Stimulated activated CD4-positive, alpha-beta T cell treated with anti-CD3 and anti-CD28 coated beads, Interleukin-15, amount 100 ng/mL, for 24 hours (primary cell): ENCODE measurements at places on chromosomes 6 and 20.

- DNase-seq: no peak
Observed at GRCh38 chr6:106446983-106447382, 86.5 kb downstream of the CRYBG1 start.

DNA sequence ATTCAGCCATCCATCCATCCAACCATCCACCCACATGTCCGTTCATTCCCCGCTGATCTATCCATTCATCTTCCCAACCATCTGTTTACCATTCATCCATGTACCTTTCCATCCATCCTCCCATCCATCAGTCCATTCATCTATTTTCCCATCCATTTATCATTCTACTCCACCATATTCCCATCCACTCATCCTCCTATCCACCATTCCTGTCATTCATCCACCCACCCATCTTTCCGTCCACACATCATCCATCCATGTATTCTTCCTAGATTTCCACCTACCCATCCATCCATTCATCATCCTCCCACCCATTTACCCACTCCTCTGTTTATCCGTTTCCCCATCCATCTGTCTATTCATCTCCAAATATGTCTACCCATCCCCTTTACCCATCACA, 6.8 kb downstream of the BPIFB6 start:
- no peak for DNase-seq

- no peak for DNase-seq
Observed at GRCh38 chr6:31877651-31878161, 1.1 kb downstream of the SLC44A4 start.

GRCh38 chr6:11236076-11236750, 3.7 kb upstream of the NEDD9 start:
- DNase-seq: peak; percentile 48

- DNase-seq: peak; percentile 78
Observed at GRCh38 chr20:39048000-39048696, 86.0 kb downstream of the DHX35 start.

GRCh38 chr6:90008189-90008907, 114.1 kb downstream of the GJA10 start:
- DNase-seq: peak; percentile 33

DNA sequence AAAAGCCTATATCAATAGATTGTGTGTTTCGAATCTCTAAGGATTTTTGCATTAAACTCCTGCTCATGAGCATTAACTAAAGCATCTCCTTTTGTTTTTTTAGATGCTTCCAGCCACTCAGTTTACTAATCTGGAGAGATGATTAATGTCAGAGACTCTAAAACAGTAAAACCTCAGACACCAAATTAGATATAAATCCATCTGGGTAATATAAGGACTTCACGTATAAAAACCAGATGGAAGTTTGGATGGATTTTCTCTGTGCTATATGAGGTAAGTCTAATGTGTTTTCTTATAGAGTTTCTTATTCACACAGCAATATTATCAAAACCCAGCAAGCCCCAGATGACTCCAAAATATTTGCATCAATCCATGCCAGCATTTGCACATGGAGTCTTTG, 137.2 kb downstream of the SYNE1 start:
- no peak for DNase-seq

DNA sequence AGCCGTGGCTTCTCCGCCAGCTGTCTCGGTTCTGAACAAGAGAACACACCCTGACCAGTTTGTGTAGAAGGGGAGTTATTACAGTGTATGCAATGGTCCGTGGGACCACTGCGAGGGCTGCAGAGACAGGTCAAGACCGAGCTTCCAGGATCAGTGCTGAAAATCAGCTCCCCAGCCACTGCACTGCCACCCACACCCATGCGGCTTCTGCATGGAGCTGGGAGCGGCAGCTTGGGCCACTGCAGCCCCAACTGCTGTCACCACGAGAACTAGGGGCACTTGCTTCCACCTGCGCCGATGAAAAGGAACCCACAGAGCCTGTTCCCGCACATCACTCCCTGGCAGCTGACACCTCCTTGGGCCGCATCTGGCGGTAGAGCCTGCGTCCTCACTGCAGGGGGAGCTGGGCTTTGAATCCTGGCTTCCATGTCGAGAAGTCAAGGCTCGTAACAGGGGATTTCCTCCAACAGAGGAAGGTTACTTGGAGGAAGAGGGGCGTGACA, 56.2 kb downstream of the TMEM242 start:
- no peak for DNase-seq

DNA sequence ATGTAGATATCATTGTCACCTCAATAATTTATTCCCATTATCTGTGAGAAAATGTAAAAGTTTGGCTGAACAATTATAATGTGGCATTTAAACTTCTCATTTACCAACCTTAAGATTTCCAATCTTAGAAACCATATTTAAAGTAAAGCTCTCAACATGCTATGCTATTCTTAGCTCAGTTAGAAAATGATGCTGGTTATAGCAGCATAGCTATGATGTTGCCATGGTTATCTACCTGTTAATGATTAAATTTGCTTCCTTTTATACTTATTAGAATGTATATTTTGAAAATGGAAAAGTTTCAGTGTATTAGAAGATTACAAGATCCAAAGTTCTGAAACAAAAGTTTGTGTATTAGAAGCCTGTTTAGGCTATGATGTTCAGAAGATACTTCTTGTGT, 110.1 kb downstream of the GPR63 start:
- no peak for DNase-seq

- DNase-seq: no peak
Observed at GRCh38 chr20:62352402-62353288, 14.5 kb downstream of the LAMA5 start.

- DNase-seq: no peak
Observed at GRCh38 chr6:39008737-39009136, 39.8 kb upstream of the GLP1R start.

DNA sequence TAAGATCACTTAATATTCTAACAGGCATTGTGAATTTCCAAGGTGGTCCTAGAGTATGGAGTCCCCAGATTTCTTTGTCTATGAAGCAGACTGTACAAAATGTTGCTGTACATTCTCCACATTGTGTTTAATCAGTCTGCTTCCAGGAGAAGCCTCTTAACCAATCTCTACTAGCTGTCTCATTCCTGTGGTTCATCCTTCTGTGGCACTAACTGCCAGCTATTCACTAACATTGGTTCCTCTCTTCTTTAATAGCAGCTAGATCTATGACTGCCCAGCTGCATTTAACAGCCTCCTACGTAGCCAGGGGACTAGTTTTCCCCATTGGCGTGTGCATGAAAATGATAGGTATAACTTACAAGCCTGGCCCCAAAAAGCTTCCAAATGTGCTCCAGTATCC, 395.4 kb downstream of the SAMD5 start:
- no peak for DNase-seq

DNA sequence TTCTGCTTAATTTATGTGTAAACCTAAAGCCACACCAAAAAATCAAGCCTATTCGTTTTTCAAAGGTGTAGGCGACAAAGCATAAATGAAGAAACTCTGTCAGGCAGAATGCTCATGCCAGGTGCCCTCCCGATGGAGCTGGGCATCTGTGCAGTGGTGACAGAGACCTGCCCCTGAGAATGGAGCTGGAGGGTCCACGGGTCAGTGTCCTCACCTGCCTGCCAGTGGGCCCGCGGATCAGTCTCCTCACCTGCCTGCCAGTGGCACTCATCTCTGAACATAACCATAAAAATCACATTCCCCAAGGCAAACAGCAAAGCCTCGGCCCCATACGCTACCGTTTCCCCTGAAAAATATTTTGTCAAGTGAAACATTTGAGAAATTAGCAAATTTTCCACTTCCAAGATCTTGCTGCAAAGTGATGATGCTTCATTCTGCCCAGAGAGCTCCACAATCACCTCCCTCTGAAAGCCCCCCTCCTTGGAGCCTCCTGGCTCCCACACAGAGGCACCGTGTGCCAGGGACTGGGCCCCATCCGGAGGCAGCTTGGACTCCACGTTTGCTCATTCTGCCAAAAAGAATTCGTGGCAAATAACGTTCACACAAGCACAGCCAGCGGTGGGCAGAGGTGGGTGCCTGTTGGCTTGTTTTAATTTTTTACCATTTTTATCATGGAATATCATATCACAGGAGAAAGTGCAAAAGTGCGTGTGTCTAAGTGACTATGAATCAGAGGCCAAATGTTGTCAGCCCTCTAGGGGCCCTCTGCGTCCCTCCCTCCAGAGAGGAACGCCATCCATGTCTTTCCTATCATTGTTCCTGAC, 88.8 kb downstream of the YTHDF1 start:
- no peak for DNase-seq

GRCh38 chr6:127762284-127762683, 138.6 kb downstream of the THEMIS start:
- DNase-seq: no peak

GRCh38 chr6:155260686-155261085, 3.1 kb upstream of the CLDN20 start:
- DNase-seq: no peak

- DNase-seq: no peak
Observed at GRCh38 chr6:161233986-161234661, 39.7 kb downstream of the AGPAT4 start.

GRCh38 chr6:13181393-13181792, 146.9 kb downstream of the TBC1D7 start:
- DNase-seq: no peak

DNA sequence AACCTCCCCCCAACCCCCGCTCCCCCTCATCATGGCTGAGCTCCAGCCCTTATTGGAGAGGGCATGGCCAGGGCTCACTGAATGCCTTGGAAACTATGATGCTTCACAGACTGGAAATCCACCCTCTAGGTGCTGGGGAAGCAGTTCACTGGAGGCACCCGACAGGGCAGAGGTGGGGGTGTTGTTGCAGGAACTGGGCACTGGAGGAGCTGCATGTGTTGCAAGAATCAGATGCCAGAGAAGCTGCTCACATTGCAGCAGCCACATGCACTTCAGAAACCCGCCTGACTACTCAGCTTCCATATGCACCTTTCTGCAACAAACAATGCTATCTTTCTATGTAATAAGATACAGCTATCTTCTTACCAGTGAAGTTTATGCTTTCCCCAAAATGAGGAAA, 7.9 kb upstream of the TBPL1 start:
- DNase-seq: no peak

DNA sequence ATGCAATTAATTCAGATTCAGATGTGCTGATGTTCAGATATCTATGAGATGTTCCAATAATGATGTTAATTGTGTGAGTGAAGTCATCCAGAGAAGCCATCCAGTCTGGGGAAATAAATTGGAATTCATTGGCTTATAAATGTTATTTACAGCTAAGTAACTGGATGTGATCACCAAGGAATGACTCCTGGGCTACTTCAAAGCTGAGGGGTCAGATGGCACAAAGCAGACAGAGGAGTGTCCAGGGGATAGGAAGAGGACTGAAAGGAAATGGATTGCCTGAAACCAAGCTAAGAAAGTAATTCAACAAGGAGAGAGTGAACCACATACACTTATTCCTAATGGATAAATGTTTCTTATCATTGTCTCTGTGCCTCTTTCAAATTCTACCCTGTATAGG, 4.5 kb upstream of the MLIP start:
- DNase-seq: no peak

DNA sequence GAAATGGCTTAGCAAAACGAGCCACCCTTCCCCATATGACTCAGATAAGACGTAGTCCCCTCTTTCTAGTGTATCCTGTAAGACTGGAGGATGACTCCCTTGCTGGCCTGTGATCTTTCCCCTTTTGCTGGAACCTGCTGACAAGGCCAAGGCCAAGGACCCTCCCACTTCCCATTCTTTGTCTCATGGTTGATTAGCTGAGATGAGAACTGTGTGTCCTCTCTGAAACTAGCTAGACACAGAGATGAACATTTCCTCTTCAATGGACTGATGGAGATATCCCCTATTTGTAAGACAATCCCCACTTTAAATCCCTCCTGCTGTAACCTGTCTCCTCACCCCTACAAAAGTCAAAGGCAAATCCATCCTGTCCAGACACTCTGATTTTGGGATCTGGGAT, 33.4 kb upstream of the SCRT2 start:
- no peak for DNase-seq

GRCh38 chr20:48262466-48262865, 477.2 kb upstream of the SULF2 start:
- no peak for DNase-seq

GRCh38 chr6:88869263-88870020, 94.0 kb downstream of the RNGTT start:
- DNase-seq: no peak

GRCh38 chr20:23244916-23245552, 105.6 kb upstream of the NXT1 start:
- no peak for DNase-seq

GRCh38 chr6:16141514-16141913, 12.6 kb downstream of the MYLIP start:
- no peak for DNase-seq

DNA sequence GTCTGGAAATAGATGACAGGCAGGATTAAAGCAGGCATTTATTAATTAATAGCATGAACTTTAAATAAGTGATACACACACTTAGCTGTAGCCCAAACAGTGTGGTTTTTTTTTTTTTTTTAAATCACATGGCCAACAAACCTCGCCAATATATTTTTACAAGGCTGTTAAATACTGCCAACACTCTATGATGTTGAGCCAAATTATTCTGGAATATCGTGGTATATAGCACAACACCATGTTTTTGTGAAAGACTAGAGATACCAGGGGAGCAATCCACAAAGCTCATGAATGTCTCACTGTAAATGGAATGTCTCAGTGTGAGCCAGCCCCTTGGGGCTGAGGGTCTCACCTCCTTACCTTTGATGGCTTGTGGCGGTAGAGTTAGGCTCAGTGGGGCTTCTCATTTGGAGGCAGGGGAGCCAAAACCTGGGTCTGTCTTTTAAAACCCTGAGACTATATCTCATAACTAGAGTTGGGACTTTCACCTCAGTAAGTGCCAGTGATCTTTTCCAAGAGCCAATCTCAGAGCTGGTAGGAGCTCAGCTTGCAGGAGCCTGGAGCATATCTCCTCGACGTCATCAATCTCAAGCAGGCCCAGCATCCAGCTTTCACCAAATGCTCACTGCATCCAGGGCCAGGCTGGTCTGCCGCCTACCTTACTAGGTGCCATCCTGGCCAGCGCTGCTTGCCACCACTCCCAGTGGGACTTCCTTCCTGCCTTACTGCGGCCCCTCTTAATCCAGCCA, 78.5 kb upstream of the FAM184A start:
- DNase-seq: no peak

DNA sequence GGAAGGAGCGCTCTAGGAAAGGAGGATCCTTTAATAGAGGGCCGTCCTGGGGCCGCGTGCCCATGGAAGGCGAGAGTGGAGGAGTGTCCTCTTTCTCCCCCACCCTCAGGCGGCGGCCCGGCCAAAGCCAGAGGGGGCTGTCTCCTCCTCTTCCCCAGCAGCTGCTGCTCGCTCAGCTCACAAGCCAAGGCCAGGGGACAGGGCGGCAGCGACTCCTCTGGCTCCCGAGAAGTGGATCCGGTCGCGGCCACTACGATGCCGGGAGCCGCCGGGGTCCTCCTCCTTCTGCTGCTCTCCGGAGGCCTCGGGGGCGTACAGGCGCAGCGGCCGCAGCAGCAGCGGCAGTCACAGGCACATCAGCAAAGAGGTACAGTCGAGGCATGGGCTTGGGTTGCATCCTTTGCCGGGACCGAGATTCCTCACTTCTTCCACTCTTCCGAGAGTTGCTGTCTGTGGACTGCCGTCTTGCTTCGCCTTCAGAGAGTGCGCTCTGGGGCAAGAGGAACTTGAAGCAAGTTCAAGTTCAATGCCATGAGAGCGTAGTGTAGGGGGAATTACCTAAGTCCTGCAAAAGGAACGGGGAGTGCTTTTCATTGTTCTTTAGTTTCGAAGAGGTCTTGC, at the start of gene LAMA2:
LAMA2 (plus strand) TSS at position 148 of the 621 bp plus-strand sequence; CDS start at position 256, 108 bp downstream.
- DNase-seq: peak; percentile 12

- no peak for DNase-seq
Observed at GRCh38 chr6:108453601-108454185, 107.0 kb upstream of the FOXO3 start.
